ENCODE measurements at places on chromosomes 2 and 18. TPM values are rescaled to one million over a fixed set of nuclear protein-coding genes. Genes with fewer than 3 reads are reported as not detected.
A peak's percentile ranks its signal among the peaks of the same experiment; 100 is the strongest.

Gene FAM124B
- 1.3 TPM for total RNA-seq

Gene KCNE4
- total RNA-seq = not detected

Gene NUP35
- 13.1 TPM for total RNA-seq

Gene DSG2
- total RNA-seq = 0.14 TPM

- H3K4me1 ChIP-seq = no peaks in the 10 kb centered on the region
- DNase-seq = no peak
- H3K4me3 ChIP-seq = no peak overlapping the region
- H3K36me3 ChIP-seq = no peaks in the 10 kb centered on the region
- H3K27me3 ChIP-seq = no peaks in the 10 kb centered on the region
Measured at GRCh38 chr18:55407191-55407590, 180.8 kb downstream of the TCF4 start.

DNA sequence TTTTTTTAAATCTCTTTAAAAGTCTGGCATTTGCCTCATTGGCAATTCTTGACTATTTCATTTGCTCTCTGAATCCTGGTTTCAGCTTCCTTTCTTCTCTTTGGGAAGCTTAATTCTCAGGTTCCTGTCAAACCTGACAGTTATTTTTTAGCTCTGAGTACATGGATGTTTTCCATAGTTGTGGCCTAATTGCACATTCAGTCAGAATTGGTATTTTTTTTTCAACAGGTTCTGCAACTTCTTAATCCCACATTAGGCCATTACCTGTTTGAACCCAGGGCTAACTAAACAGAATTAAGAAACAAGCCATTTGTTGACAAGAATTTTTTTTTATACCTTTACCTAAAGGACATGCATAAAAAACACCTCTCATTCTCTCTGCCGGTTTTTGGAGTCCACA lies 338.8 kb downstream of the SETBP1 start:
- no peak overlapping the region for H3K4me3 ChIP-seq
- DNase-seq = no peak
- H3K27me3 ChIP-seq = no peaks in the 10 kb centered on the region
- H3K36me3 ChIP-seq = no peaks in the 10 kb centered on the region
- H3K27ac ChIP-seq = no peak overlapping the region

GRCh38 chr18:3624935-3625741 lies 175.2 kb downstream of the TGIF1 start:
- no peaks in the 10 kb centered on the region for H3K36me3 ChIP-seq
- H3K27me3 ChIP-seq = no peaks in the 10 kb centered on the region
- peaks cover 18% of the 10 kb centered on the region for H3K4me1 ChIP-seq

- H3K36me3 ChIP-seq = no peaks in the 10 kb centered on the region
- no peak overlapping the region for H3K27ac ChIP-seq
- H3K4me1 ChIP-seq = no peaks in the 10 kb centered on the region
- DNase-seq = no peak
- no peak overlapping the region for H3K4me3 ChIP-seq
Measured at GRCh38 chr2:195238379-195238778, 418.6 kb upstream of the SLC39A10 start.

DNA sequence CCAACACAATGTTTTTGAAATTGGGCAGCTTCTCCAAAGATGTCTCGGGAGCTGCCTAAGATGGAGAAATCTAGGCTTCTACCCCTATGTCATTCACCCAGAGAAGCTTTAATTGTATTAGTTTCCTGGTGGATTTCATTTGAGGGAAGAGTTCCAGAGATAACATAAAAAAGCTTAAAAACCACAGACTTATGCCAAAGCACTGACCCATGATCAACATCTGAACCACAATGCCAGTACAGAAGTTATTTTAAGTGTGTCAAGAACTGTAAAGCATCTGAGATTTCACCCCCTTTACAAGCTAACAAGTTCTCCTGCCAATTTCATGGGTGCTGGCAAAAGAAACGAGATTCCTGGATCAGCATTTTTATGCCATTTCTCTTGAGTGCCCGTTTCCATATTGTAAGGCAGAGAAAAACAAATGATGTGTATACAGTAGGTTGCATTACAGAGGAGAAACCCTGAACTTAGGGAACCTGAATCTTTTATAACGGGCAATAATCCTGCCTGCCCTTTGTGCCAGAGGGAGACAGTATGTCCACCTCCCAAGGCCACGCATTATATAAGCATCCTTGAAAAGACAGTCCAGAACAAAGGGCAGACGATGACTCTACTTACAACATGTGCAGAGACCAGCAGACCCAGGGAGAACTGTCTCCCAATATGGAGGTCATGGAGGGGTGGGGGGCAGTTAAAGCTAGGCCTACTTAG lies 44.1 kb downstream of the MREG start:
- no peak for DNase-seq
- H3K4me3 ChIP-seq = no peak overlapping the region
- H3K4me1 ChIP-seq = no peaks in the 10 kb centered on the region
- no peaks in the 10 kb centered on the region for H3K36me3 ChIP-seq
- no peak overlapping the region for H3K27ac ChIP-seq

- H3K36me3 ChIP-seq = no peaks in the 10 kb centered on the region
- peaks cover 46% of the 10 kb centered on the region for H3K4me1 ChIP-seq
- peak; percentile 57 for DNase-seq
- no peaks in the 10 kb centered on the region for H3K27me3 ChIP-seq
Measured at GRCh38 chr18:69956665-69957620, 9.3 kb upstream of the CD226 start.
